Left renal cortex interstitium (tissue), 4 donors: ENCODE measurements at places on chromosomes 16 and 17. TPM values are rescaled to one million over a fixed set of nuclear protein-coding genes. Genes with fewer than 3 reads are reported as not detected.
A peak's percentile ranks its signal among the peaks of the same experiment; 100 is the strongest.

PTGES3L gene
- 3.0 TPM for polyA plus RNA-seq

SMIM36 gene
- 0.16 TPM for polyA plus RNA-seq

NME3 gene
- 41.7 TPM for polyA plus RNA-seq

ZDHHC1 gene
- 19.0 TPM for polyA plus RNA-seq

SLC12A3 gene
- 57.2 TPM for polyA plus RNA-seq

ARL6IP1 gene
- 283 TPM for polyA plus RNA-seq

TP53TG3C gene
- not detected for polyA plus RNA-seq

EPOP gene
- 1.7 TPM for polyA plus RNA-seq

SGCA gene
- polyA plus RNA-seq = 0.95 TPM

DNA sequence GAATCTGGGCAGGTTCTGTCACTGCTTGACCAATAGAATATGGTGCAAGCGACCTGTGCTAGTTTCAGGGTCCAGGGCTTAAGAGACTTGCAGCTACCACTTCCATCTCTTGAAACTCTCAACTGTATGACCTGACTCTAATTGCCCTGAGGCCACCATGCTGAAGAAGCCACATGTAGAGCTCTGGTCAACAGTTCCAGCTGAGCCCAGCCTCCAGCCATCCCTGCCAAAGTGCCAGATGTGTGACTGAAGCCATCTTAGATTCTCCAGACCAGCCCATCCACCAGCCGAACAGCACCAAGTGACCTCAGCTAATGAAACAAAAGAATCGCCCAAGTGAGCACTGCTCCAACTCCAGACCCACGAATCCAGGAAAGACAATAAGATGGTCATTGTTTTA lies 3.4 kb upstream of the MT2A start:
- DNase-seq = no peak

GRCh38 chr16:15807603-15808009 lies 49.2 kb downstream of the MYH11 start:
- DNase-seq = no peak

GRCh38 chr17:737561-738113 lies 5.2 kb downstream of the TLCD3A start:
- no peak for DNase-seq

- no peak for DNase-seq
These were observed 297.1 kb downstream of the IRF8 start for GRCh38 chr16:86195863-86196630.

GRCh38 chr17:29155227-29155965 lies 24.8 kb downstream of the MYO18A start:
- DNase-seq = no peak

GRCh38 chr17:50173335-50173941 lies 7.6 kb downstream of the SGCA start:
- DNase-seq = no peak

- DNase-seq = no peak
These were observed 98.3 kb downstream of the PITPNC1 start for GRCh38 chr17:67475161-67475937.

GRCh38 chr17:17351901-17352781 lies 49.0 kb downstream of the NT5M start:
- no peak for DNase-seq

DNA sequence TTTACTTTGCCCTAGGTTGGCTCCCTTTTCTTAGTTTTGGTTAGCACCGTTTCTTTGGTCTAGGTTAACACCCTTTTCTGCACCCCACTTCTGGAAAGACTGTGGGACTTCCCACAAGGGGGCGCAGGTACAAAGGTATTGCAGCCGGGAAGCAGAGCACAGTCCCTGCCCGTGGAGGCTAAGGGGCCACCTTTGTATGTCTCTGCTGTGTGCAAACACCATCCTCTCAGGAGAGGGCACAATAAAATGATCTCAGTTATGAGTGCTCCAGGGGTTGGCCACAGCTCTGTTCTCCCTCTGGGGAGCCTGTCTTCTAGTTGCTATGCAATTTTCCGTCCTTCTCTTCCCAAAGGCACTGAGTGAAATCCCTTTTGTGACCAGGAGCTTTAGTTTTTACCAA lies 28.4 kb upstream of the TMC5 start:
- no peak for DNase-seq

DNA sequence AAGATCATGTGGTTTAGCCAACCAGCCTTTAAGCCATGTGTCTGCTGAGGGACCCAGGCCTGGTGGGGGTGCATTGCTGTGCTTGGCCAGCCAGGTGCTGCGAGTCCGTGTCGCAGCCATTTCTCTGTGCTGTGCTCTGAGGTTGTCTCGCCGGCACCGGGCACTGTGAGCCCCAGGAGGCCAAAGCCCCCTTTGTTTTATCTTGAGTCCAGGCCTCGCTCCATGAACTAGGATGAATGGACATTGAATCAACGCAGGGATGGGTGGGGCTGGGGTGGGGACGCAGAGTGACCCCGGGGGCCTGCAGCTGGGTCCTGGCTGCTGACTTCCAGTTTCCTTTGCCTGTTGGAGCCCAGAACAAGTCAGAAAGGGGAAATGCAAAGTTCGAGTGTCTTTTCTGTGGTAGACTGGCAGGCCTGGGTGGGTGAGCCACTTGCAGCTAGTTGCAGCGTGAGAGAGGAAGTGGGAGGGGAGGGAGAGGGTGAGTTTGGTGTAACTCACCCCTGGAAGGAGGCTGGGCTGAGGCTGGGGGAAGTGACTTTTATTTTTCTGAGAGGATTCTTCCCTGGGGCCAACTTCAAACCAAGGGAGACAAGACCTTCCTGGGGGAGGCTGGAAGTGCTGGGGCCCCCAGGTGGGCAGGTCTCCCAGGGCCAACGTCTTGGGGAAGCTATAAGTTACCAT lies 324.7 kb downstream of the SEC14L1 start:
- DNase-seq = no peak

DNA sequence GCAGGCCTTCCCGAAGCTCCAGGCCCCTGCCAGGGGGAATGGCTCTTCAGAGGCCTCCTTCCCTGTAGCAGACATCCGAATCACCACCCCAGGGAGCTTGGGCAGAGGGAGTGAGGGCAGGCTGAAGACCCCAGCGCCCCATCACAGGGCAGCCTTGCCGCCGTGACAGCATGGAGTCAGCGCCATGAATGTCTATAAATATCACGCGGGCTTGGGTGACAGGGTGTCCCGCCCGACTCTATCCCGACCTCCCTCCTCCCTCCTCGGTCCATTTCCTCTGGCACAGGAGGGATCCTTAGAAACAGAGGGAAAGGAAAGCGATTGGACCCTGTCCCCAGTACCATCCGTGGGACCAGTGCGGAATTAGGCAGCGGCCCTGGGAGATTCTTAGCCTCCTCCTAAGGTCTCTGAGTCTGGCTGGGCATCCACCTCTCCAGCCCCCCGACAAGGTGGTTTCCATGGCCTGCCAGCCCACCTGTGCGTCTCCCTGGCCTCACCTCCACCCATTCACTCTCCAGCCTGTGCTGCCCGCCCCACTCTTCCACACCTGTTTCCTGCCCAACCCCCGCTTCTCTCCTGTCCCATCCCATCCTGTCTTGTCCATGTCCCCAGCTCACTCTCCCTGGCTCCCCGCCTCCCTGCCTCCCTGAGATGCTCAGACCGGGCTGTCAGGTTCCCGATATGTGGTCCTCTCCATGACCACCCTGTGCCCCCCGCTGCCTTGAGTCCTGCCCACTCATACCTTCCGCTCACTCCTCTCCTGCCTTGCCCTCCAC lies 5.1 kb downstream of the ATP2A1 start:
- no peak for DNase-seq

DNA sequence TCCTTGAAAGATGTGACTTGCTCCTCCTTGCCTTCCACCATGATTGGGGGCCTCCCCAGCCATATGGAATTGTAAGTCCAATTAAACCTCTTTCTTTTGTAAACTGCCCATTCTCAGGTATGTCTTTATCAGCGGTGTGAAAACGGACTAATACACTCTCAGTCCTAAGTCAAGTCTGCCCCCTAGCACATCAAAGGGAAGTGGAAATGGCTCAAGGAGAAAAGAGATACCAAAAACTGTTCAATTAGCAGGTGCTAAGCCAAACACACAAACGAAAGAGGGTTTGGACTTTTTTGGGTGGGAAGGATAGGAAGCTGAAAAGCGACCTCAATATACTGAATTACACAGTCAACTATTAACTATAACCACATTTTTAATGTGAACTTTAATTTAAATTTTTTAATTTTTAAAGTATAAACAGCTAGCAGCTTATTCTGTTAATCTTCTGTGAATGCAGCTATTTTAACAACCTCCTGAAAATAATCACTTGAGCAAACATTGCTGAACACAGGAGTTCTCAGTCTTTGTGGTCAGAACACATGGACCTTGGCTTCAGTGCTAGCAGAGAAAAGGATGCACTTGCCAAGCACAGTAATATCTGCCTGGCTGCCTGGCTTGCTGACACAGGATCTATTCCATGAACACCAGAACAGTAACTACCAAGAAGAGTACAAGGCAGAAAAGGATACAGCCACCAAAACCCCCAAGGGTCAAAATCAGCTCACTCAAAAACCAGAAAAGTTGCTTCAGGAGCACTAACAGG lies 10.9 kb downstream of the ZNF18 start:
- no peak for DNase-seq

DNA sequence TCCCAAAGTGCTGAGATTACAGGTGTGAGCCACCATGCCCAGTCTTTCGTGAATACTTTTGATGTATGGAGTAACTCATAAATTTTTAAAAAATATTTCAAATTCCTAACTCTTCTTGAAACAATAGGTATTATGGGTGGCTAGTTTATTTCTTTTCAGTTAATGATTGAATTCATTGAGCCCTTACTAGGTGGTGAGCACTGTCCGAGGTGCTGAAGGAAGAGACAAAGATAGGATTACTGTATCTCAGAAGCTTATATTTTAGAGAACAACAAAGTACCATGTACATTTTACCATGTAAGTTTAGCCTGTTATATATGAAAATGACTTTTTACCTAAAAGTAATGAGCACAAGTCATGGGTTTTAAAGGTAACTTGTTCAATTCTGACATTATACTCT lies 418.3 kb downstream of the NPIPA7 start:
- no peak for DNase-seq

DNA sequence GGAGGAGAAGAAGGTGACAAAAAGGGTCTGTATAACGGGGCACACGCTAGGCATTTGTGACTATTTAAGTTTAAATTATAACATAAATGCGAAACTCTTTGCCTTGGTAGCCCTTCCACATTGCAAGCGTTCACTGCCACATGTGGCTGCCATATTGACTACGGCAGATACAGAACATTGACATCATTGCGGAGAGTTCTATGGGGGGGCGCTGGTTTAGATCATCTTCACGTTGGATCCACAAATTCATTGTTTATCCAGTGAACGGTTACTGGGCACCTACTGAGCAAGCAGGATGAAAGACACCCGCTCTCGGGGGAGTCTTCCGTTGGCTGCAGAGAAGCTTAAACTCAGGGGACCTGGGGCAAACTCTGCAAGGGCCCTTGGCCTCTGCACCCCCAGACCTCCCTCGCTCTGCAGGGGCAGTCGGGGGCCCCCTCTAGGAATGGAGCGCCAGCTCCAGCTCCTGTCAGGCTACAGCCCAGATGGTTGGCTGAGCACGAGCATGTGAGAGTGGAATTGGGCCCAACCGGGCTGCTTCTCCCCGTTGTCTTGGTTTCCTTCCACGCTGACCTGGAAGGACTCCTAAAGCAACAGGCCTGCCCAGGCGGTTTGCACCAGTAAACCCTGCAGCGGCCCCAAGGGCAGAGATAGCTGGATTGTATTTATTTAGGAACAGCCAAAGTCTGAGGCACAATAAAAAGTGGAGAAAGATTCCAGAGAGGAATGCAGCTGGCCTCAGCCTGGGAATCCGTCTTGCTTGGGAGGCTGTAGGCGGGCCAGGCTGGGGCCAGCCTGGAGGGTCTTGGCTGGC lies 172.2 kb downstream of the SEC14L1 start:
- peak; percentile 84 for DNase-seq

- DNase-seq = no peak
These were observed 6.2 kb upstream of the KANSL1 start for GRCh38 chr17:46199379-46199778.

DNA sequence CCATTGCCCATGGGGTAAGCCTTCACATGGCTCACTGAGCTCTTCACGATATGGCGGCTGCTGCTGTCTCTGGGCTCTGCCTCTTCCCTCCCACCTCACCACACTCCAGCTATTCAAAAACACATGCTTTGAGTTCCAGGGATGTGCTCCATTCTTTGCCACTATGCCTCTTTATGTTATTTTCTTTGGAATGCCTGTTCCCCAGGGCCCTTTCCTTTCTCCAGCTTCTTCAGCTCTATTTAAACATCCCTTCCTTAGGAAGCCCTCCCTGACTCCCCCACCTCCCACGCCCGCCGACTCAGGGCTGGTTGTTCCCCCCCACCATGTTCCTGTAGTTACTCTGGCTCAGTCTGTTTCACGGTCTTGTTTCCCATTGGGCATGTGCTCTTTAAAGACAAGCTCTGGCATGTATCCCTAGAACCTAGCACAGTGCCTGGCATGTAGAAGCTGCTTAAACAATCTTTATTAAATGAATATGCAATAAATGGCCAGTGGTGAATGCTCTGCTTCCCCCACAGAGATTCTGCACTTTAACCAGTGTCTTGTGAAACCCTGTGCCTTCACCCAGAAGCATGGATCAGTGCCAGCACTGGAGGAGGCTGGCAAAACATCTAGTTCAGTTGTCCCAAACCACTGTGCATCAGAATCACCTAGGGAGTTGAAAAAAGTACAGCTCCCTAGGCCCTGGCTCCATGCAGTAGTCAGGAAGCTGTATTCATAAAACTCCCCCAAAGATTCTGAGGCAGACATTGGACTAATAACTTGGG lies 6.9 kb downstream of the MYCBPAP start:
- no peak for DNase-seq

DNA sequence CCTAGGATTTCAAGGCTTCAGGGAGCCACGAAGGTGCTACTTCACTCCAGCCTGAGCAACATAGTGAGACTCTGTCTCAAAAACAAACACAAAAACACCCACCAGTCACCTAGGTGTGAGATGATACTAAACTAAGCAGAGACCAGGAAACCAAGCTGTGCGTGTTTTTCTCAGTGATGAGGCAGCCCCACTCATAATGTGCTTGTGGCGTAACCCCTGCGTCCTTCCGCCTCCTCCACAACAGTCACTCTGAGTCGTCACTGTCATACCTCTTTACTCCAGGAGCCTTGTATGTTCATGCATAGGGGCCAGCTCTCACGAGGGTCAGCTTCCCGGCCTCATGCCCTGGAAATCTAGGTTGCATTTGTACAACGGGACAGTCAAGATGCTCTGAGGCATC lies 31.1 kb upstream of the SLC47A1 start:
- no peak for DNase-seq

DNA sequence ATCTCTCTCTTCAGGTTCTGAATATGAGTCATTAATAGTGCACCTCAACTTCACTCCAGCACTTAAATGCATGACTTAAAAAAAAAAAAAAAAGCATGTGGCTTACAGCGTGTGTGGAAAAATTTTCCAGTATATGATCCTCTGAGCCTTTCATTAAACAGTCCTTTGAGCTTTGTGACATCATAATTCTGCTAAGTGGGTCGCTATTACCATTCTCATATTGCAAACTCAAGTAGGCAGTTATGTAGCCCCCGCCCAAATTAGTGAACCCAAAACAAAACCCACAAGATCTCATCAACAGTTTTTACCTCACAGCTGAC lies 672 bp downstream of the CMTR2 start:
- DNase-seq = no peak

DNA sequence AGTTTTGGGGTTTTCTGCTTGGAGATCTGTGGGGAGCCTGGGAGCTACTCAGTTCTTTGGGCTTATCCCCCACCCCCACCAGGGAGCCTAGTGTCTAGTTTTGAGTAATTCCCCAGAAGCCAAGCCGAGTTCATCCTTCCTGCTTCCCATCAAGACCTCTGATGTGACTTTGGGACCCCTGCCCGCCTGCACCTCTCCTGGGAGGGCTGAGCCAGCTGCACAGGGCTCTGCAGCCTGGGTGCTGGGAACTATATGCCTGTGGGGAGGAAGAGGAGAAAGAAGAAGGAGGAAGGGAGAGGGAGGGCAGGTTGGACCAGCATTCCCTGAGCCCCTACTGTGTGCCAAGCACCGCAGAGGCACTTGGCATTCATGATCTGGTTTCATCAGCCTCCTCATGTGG lies 178.9 kb downstream of the TMEM132E start:
- no peak for DNase-seq
